Keratinocyte (primary cell): ENCODE measurements at places on chromosomes 4 and X. TPM values are rescaled to one million over a fixed set of nuclear protein-coding genes. Genes with fewer than 3 reads are reported as not detected.

GRCh38 chrX:35670889-35671288 is 127.3 kb upstream of the MAGEB16 start:
- no peaks in the 10 kb centered on the region for H3K27me3 ChIP-seq
- no peak overlapping the region for H3K27ac ChIP-seq
- H3K4me1 ChIP-seq: no peaks in the 10 kb centered on the region

GRCh38 chrX:28135378-28136047 is 154.3 kb upstream of the DCAF8L1 start:
- H3K36me3 ChIP-seq: no peaks in the 10 kb centered on the region
- no peaks in the 10 kb centered on the region for H3K4me1 ChIP-seq
- DNase-seq: no peak
- no peak overlapping the region for H3K4me3 ChIP-seq
- no peak overlapping the region for H3K27ac ChIP-seq
- H3K27me3 ChIP-seq: no peaks in the 10 kb centered on the region

MAGEA6 gene
- polyA plus RNA-seq: not detected in 3 replicates

ZCCHC12 gene
- polyA plus RNA-seq: not detected in 3 replicates

ZCCHC18 gene
- polyA plus RNA-seq: 0.12 to 0.16 TPM in 2 of 3 replicates, not detected in the other
